ENCODE measurements at places on chromosomes 1 and 21. TPM values are rescaled to one million over a fixed set of nuclear protein-coding genes. Genes with fewer than 3 reads are reported as not detected.
A peak's percentile ranks its signal among the peaks of the same experiment; 100 is the strongest.

GRCh38 chr1:15141935-15142539 is 11.5 kb upstream of the TMEM51 start:
- no peak for DNase-seq

- no peak for DNase-seq
Observed at GRCh38 chr1:59137968-59138367, 158.9 kb upstream of the FGGY start.

DNA sequence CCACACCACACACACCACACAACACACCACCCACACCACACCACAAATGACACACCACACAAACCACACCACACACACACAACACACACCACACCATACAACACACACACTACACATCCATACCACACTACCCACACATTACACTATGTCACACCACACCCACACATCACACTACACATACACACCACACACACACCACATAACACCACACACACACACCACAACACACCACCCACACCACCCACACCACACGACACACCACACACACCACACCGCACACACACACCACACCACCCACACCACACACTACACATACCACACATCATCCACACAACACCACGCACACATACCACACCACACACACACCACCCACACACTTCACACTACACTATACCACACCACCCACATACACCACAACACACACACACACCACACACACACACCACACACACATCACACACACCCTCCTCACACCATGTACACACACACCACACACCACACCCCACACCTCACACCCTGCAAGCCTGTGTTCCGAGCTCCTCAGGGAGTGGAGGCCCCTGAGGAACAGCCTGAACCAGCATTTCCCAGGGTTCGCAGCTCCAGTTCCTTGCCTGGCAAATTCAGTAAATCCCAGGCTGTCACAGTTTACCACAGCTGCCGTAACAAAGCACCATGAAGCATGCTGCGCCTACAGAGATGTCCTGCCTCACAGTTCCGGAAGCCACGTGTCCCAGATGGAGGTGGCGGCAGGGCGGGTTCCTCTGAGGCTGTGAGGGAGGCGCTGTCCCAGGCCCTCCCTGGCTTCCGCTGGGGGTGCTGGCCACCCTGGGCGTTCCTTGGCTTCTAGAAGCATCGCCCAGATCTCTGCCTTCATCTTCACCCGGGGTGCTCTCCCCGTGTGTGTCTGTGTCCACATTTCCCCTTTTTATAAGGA is 69.8 kb upstream of the ATP5PO start:
- no peak for DNase-seq

GRCh38 chr1:182569939-182570610 is 19.0 kb downstream of the RNASEL start:
- DNase-seq: no peak

DNA sequence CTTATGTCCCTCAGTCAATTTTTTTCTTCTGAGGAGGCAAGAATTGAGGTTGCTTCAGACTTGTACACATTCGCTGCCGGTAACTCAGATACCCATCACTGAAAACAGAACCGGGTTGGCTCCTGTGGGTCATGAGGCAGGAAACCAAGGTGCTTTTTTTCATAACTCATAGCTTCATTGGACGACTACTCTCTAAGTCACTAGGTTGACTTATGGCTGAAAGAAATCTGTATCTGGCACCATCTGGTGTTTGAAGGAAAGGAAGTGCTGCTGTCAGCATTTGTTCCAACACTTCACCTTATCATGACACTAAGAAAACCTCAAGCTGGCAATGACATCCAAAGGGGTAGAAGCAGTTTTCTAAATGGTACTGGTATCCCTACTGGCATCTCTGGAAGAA is 82.3 kb downstream of the TBX19 start:
- DNase-seq: no peak

GRCh38 chr1:12040457-12041051 is 21.3 kb downstream of the MIIP start:
- no peak for DNase-seq

- no peak for DNase-seq
Observed at GRCh38 chr1:4032571-4032970, 132.5 kb upstream of the C1orf174 start.

DNA sequence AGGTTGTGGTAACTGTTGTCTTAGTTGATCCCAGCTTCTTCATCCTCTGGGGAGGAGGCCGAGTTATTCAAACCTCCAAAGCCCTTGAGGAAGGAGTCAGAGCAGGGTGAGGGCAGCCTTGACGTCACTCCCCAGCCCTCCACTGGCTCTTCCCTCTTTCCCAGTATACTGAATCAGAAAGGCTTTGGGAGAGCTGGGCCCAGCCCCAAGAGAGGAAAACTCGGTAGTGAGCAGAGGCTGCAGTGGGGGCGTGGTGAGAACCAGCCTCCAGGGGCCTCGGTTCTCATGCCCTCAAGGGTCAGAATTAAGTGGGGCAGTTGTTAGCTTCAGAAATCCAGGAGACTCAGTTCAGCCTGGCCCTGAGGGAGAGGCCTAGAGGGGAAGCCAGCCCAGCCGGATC is 1.8 kb upstream of the GJA4 start:
- DNase-seq: no peak

DNA sequence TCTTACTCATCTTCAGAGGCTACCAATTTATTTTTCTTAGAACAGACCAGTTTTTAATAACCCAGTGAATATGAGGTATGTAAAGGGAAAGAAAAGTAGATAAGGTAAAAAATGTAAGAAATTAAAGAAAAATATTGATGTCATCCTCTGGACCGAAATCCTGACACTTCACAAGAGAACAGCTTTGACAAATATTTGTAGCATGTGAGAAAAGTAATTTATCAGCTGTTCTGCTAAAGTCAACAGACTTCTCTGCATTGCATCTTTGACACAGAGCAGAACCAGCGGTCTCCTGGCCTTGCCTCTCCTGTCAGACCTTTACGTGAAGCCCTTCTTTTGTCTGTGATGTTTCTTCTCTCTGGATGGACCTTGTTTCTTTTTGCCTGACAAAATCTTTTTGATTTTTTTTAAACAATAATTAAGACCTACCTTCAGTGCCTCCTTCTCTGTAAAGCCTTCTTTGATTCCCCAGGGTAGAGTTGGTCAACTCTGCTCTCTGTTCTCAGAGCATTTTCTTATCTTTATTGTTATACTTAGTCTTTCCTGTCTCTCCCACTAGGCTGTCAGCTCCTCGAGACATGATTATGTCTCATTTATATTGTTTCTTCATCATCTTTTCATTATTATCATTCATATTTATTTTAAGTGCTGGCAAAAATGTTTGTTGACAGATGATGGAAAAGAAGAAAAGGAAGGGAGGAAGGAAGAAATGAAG is 35.4 kb downstream of the RGS4 start:
- no peak for DNase-seq

GRCh38 chr1:181190364-181191035 is 102.0 kb downstream of the IER5 start:
- DNase-seq: peak; percentile 41

DNA sequence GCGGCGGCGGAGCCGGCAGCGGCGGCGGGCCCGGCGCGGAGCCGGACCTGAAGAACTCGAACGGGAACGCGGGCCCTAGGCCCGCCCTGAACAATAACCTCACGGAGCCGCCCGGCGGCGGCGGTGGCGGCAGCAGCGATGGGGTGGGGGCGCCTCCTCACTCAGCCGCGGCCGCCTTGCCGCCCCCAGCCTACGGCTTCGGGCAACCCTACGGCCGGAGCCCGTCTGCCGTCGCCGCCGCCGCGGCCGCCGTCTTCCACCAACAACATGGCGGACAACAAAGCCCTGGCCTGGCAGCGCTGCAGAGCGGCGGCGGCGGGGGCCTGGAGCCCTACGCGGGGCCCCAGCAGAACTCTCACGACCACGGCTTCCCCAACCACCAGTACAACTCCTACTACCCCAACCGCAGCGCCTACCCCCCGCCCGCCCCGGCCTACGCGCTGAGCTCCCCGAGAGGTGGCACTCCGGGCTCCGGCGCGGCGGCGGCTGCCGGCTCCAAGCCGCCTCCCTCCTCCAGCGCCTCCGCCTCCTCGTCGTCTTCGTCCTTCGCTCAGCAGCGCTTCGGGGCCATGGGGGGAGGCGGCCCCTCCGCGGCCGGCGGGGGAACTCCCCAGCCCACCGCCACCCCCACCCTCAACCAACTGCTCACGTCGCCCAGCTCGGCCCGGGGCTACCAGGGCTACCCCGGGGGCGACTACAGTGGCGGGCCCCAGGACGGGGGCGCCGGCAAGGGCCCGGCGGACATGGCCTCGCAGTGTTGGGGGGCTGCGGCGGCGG is 1.0 kb downstream of the ARID1A start:
- DNase-seq: no peak

Gene MATN1
- total RNA-seq: 0.31 TPM

Gene CYP4A22
- total RNA-seq: not detected

Gene FAM72D
- total RNA-seq: 8.2 TPM

Gene KCNA2
- 1.5 TPM for total RNA-seq

Gene RGS8
- 2.5 TPM for total RNA-seq

Gene ADAM30
- not detected for total RNA-seq

Gene OR2AK2
- 0.35 TPM for total RNA-seq

Gene FTCD
- 3.3 TPM for total RNA-seq
